ENCODE measurements at places on chromosomes 3 and 15.

DNA sequence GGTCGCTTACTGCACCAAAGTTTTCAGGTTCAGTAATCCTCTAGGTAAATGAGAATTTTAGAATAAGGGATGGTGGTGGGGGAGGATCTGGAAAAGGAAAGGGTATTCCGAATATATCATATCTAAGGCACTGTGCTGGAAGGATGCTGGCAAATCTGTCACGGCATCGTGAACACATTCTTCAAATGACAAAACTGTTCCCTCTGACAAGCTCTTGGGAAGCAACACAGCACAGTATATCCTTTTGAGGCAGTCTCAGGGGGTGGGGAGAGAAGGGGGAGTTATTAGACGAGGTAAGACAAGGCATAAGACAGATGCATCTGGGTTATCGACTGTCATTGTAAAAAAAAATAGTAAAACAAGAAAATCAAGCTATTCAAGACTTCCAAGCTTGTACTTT is 289.6 kb upstream of the LRRN1 start:
- DNase-seq = no peak

DNA sequence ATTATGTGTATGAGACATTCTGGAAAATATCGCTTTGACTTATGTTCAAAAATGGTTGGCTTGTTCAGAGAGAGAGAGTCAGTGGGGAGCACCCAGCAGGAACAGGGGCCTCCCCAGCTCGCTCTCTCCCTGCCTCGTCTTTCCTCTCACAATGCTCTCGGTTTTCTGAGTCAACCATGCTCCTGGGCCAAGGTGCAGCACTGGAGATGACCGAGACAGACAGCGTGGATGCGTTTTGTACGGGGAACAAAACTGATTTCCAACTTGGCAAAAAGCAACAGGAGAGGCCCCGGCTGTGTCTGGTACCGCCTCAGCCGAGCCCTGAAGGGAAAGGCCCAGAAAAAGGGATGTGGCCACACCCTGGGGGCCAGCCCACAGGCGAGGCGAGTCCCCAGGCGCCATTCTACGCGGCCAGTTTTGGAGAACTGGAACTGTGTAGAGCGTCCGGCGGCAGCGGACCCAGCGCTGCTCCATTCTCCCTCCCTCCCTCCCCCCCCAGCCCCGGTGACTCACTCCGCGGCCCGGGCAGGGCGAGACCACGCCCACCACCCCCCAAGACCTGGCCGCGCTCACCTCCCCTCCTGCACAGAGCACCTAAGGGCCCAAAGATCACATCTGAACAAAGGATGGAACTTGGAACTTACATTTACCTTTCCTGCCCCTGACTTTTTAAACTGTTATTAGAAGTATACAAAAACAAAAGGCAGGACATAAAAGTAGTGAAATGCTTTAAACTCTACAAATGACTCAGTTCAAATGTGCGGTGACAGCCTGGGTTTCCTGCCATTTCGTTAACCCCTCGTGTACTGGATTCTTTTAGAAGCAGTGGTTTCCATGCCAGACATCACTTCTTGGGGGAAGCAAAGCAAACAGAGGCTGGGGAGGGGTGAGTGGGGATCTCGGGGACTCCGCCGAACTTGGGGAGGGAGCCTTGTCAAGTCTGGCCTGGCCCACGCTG is 12.7 kb downstream of the ATP10A start:
- peak; percentile 23 for DNase-seq

DNA sequence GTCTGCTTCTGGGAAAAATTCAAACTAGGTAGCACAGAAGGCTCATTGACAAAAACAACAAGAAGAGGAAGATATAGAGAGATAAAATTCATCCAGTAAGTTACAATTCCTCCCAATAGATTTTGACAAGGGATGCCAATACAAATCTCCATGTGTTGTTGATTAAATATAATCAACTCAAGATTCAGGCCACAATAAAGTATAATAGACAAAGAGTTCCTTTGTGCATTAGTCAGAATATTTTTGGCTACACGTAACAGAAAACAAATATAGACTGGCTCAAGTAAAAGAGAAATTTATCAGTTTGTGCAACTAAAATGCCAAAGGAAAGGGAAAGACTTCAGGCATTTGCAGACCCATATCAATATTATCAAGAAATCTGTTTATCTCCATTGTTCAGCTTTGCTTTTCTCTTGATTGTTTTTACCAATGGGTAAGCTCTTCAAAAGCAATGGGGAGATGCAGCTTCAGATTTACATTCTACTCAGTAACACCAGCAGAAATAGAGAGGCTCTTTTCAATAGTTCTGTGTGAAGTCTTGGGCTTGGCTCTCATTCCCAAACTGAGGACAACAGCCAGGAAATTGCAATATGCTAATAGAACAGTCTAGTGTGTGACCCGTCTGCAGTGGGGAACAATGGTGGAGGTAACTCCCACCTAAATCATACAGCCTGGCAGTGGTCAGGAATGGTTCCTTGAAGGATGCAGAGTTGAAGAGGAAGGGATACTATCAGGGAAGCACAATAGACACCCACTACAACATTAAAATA is 77.6 kb upstream of the PROK2 start:
- no peak for DNase-seq

DNA sequence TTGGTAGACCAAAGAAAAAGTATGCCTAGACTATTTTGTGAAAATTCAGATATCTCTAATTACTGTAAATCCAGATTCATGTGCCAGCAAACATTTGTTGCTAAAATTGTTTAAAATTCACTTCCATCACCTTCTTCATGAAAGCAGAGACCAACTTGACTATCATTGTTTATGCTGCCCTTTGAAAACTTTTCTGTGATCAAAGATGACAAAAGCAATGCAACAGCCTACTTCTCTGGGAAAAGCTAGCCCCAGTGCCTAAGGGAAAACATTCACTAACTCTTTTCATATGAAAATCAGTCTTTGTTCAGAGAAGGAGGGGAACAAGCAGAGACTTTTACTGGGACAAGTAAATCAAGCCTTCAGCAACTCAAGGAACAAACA is 178.0 kb upstream of the P2RY1 start:
- DNase-seq = no peak

DNA sequence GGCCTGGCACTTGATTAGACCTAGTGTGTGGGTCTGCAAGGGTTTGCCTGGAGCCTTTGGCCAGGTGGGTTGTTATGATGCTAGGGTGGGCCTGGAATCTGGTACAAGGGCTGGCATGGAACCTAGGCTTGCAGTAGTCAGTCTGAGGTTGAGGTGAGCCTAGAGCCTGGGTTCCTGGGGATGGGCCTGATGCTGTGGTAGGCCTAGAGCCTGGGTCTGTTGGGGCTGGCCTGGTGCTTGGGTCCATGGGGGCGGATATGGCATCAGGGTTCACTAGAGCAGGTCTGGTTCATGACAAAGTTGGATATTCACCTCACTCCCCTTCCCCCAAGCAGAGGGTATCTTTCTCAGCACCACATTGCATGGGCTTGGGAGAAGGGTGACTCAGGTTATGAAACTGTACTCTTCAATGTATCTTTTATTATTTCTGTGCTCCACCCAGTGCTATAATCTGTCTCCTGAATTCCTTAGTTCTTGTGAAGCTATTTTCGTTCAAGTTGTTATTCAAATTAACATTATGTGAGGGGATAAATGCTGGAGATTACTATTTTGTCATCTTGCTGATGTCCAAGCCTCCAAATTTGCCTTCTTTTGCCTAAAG is 274.4 kb downstream of the NFKBIZ start:
- DNase-seq = no peak

GRCh38 chr15:95760508-95760907 is 570.0 kb upstream of the NR2F2 start:
- DNase-seq = no peak

GRCh38 chr3:45516829-45517228 is 77.7 kb upstream of the LIMD1 start:
- DNase-seq = no peak

GRCh38 chr15:100683434-100683833 is 81.0 kb downstream of the ASB7 start:
- DNase-seq = no peak

DNA sequence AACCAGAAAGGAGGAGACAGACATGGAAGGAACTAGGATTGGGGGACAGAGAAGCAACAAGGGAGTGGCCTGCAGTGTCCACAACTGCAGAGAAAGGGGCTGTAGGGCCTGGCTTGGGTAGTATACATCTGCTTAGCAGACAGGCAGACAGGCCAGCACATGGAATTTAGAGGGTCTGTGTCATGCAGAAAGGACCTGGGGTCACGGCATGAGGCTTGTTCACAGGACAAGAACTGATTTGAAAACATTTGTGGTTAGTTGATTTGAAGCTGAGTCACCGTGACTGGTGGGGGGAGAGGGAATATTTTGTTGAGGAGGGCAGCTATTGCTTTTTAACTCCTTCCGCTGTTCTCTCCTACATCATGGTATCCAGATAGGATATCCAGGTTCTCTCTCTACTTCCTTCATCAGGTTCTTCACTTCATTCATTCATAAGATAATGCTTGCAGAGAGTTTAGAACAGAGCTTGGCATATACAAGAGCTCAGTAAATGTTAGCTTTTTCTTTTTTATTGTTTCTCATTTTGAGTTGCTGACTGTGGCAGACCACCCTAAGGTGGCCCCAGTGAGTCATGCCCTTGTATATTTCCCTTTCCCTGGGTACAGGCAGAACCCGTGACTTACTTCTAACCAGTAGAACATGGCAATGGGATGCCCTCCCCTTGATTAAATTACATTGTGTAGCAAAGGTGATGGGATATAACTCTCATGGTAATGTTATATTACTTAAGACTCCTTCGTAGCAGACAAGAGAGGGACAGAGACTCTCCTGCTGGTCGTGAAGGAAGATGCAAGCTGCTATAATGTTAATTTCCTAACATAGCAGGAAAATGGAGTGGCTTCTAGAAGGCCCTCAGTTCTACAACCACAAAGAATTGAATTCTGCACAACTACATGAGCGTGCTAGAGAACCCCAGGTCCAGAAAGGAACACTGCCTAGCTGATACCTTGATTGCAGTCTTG is 95.0 kb upstream of the NMNAT3 start:
- DNase-seq = no peak

GRCh38 chr3:134083626-134084241 is 54.0 kb upstream of the SLCO2A1 start:
- DNase-seq = no peak

- no peak for DNase-seq
Observed at GRCh38 chr15:85024509-85025336, 43.1 kb downstream of the PDE8A start.

- DNase-seq = no peak
Observed at GRCh38 chr15:34782901-34783300, 12.4 kb downstream of the ACTC1 start.

DNA sequence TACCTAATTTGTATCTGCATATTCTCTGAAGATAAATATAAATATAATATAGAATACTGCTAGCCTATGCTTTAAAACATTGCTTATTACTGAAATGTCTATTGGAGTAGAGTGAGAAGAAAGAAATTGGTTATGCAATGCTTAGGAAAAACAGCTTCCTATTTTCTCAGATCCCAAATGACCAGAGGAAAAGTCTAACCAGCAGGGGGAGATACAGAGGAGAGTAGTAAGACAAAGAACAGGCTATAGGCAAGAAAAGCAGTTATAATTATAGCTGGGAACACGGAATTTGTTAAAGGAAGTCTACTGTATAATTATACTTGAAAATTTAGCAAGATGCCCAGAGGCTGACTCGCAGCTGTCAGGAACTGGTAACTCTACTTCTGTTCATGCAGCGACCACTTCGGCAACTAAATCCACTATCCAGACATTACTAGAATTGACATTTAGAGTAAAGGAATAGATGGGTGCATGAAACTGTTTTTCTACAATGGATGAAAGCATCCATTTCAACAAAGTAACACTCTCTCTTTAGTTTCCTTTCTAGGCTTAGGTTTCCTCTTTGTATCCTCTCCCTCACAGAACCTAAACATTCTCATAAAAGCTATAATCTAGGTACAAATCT is 97.2 kb downstream of the TBC1D5 start:
- DNase-seq = peak; percentile 14

DNA sequence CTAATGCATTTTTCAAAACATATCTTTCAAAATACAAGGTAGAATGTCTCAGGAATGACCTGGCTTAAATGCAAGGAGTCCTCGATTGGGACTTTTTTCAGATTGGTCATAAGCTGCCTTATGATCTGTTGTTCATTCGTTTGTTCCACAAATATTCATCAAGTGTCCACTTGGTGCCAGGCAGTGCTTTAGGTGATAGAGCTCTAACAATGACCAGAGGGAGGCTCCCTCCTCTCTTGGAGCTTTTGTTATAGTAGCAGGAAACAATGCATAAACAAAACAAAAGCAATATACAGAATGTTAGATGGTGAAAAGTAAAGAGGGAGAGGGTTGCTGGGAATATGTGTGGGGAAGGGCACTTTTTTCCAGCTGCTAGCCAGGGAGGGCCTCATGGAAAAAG is 156.1 kb downstream of the MCTP2 start:
- no peak for DNase-seq

- DNase-seq = no peak
Observed at GRCh38 chr3:56502738-56503137, 34.5 kb upstream of the ERC2 start.

GRCh38 chr15:89150762-89151664 is 62.8 kb downstream of the ABHD2 start:
- peak; percentile 37 for DNase-seq

GRCh38 chr3:17741621-17742101 is 770 bp downstream of the TBC1D5 start:
- no peak for DNase-seq

DNA sequence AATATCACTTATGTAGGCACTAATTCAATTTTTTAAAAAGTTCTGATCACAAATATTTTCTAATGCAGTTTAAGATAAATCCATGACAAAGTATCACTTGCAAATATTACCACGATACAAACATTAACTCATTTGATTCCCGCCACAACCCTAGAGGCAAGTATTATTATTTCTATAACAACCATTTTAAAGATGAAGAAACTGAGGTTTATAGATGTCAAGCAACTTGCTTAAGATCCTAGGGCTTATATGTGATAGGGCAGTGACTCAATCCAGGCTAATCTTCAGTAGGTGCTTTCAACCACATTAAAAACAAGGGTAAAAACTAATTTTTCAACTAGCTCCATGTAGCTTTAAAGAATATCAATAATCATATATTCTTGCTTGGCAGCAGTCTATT is 1.7 kb downstream of the DYNC1LI1 start:
- no peak for DNase-seq

- no peak for DNase-seq
Observed at GRCh38 chr3:193928354-193929209, 207.4 kb upstream of the HES1 start.

DNA sequence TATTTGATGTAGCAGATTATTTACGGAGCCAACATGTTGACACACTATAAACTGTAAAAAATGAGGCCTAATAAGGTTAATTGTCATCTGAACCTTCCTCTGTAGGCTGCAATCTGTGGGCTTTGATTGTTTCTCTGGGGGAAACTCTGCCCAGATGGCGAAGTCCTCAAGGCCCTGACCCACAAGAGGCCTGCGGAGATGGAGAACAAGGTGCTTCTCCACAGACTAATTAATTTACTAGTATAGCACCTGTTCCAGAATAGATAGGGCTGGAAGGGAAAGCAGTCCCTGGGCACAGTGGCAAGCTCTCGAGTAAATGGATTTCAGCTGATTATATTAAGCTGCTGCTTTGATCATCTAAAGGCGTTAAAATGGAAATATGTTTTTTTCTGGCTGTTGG is 338.8 kb upstream of the DNAJC19 start:
- DNase-seq = no peak
